ENCODE measurements at places on chromosomes 6 and 20.

- DNase-seq: no peak
Observed at GRCh38 chr6:118372413-118372812, 175.7 kb upstream of the PLN start.

- DNase-seq: no peak
Observed at GRCh38 chr6:105619971-105620741, 217.3 kb upstream of the PREP start.

GRCh38 chr20:24584538-24585356, 115.3 kb downstream of the SYNDIG1 start:
- DNase-seq: no peak

DNA sequence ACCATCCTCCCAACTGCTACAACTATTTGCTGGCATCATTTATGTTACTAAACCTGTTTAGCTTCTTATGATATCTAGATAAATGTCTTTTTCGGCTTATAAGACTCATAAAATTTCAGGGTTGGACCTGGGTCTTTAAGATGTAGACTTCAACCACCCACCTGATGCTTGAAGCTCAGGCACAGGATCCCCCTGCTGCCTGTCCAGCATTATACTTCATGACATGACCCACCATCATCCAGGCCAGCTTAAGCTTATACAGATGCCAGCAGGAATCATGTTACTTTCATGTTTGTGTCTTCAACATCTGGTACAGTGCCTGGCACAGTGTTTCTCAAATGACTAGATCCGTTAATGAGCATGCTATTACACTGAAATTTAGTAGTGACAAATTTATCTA, 47.4 kb downstream of the SLC17A5 start:
- no peak for DNase-seq

DNA sequence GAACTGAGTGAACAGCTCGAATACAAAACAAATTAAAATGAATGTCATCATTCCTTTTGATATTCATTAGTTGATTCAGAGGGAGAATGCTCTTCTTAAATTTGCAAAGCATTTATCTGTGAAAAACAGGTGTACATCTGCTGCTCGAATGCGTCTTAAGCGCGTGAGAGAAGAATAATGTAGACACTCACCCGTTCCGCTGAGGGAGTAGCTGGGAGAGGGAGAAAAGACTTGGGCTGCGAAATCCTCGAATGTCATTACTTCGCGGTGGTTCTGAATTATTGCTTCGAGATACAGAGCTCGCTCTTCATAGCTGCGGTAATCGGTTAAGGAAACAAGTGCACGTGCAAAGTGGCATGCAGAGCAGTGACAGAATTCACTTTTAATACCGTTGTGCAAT, 43.9 kb downstream of the INSM1 start:
- DNase-seq: no peak

- no peak for DNase-seq
Observed at GRCh38 chr20:60030471-60030870, 72.2 kb downstream of the CDH26 start.

DNA sequence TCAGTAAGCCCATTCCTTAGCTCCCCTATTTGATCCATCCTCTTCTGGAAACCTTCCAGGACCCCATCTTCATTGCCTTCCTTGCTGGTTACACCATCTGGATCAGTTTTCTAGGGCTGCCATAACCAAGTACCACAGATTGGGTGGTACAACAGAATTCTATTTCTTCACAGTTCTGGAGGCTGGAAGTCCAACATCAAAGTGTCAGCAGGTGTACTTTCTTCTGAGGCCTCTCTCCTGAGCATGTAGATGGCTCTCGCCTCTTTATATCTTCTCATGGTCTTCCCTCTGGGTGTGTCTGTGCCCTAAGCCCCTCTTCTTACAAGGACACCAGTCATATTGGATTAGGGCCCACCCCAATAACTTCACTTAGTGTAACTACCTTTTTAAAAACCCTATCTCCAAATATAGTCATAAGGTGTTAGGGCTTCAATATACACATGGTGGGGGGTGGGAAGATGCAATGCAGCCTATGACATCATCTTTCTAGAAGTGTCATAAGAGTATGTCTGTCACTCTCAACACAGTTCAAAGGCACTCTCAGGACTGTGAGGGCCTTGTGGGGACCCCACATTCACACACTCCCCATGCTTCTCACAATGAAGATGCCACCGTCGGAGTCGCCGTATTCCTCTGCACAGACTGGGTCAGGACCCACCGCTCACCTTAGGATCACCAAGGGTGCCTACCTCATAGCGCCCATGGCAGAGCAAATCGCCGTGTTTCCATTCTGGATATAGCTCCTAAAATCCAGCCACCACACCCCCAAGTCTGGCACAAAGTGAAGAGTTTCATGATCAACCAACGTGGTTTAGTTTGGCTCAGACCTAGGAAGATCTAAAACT, 12.2 kb upstream of the PRND start:
- DNase-seq: no peak

DNA sequence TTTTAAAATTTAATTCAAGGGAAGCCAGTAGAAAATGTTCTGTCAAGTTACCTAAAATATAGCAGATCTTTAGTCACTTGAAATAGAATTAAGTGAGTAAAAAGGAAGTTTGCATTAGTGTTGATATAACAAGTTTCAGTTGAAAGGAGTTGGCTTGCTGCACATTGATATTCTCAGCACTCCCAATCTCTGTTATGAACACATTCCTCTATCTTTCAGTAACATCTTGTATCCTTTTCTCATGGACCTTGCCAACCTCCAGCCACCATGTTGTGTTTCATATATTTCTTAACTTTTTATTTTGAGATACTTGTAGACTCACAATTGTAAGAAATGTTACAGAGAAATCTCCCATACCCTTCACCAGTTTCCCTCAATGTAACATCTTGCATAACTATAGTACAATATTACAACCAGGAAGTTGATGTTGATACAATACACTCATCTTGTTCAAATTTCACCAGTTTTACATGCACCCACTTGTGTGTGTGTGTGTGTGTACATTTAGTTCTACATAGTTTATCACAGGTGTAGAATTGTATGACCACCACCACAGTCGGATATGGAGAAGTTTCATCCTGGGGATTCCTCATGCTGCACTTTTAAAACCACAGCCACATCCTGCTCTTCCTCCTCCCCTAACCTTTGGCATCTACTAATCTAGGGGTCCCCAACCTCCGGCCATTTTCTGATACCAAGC, 20.2 kb upstream of the PAQR8 start:
- no peak for DNase-seq

DNA sequence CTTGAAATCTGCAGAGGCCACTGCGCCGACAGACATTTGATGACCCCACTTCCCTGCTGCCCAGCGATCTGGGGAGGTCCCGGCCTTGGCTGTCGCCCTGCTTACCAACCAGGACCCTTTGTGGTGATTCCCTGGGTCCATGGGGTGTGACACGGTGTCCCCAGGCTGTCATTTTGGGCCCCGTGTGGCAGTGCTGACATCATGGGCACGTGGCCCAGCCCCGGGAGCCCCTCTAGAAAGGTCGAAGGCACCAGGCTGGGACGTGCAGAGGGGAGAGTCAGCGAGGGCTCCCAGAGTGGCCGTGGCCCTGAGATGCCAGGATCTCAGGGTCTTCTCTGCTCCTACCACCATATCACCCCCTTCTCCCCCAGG, 170.0 kb downstream of the TAF4 start:
- no peak for DNase-seq

GRCh38 chr20:37360391-37361115, 14.6 kb downstream of the SRC start:
- DNase-seq: no peak

DNA sequence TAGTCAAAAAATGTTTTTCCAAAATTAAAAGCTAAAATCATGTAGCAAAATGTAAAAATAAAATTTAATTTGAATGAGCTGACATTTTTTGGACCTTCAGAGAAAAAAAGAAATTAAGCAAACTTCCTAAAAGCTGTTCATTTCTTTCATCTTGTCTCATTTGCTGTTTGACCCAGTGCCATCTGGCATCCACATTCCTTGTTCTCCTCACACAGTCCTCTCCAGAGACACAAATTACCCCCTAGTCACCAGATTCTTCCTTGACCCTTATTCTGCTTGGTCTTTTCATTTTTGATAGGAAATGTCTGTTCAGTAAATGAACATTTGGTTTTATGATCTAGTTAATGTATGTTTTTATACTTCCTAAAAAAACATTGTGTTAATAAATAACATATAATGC, 55.2 kb downstream of the HDDC2 start:
- no peak for DNase-seq

DNA sequence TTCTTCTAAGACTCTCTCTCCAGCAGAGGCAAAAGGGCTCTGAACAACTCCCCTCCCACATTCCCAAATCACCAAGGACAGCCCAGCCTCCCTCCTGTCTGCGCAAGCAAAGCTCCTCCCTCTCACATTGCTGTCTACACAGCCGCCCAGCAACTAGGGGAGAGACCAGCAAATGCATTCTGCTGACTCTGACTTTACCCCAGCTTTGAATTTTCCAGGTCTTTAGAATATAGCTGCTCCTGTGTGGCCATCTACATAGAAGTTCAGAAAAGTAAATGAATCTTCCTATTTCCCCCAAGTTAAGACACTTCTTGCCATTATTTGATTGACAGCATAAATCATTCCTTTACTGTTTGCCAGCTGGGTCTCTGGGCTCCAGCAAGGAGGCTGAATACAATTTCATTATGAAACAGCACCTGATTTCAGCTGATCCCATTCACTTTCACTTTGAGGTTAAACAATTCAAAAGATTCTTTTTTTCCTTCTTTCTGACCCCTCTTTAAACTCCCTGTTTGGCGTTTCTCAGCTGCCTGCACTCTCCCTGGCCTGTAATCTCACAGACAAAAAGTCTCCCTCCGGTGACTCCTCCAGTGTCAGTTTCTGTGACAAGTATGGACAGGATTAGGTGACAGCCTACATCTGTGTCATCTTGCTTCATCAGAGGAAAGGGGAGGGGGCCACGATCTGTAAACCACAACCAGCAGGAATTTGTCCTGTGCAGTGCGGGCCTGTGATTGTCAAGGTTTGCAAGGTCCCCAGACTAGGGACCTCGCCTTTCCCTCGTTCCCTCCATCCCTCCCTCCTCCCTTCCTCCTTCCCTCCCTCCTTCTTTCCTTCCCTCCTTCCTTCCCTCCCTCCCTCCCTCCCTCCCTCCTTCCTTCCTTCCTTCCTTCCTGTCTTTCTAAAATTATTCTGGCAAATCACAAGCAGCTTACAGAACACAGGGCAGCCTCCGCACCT, 205.6 kb upstream of the RIN2 start:
- DNase-seq: no peak

GRCh38 chr6:161356167-161356854, 82.5 kb upstream of the AGPAT4 start:
- DNase-seq: no peak

DNA sequence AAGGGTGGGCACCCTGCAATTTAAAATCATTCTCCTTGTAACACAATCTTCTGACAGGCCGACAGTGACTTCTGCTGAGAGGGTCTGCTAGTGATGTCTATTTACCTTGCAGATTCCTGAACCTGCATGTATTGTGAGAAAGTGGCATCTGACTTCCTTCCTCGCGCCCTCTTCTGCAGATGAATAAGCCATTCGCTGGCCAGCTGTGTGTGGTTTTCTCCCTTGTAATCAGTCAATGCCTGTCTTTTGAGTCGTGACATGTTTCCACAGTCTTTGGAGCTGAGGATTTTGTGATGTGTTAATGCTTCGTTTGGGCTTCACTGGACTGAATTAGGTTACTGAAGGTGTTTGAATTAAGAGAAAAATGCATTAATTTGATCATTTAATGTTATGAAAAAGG, 125.3 kb downstream of the GRM1 start:
- no peak for DNase-seq

DNA sequence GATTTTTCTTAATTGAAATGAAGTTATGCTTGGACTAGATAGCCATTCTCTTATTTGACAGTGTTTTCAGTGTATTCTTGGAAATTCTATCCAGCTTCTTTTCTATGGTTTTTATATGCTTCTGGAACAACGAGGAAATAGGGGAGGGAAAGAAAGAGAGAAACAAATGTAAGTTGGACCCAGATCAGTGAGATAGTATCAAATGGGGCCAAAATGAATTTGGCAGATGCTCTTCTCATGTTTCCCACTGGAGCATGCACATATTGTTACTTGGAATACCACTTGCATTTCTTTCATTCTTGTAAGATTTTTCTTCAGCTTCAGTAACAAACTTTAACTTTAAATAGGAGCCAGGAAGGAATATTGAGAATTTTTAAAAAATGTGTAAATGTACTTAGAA, 312.3 kb downstream of the PRL start:
- no peak for DNase-seq

DNA sequence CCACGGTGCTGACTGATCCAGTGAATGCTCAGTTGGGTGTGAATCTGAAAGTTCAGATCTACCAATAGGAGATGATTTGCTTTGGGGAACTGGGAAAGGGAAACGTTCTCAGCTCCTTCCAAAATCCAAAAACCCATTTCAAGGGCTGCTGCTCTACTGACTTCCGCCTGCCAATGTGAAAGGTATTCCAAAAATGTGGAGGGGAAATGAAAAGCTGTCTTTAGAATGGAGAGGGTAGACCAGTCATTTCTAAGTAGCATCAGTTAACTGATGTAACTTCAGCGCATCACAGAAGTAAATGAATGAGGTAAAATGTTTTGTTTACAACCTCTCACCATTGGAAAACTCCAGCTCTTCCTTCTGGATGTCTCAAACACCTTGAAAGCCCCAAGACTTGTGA, 19.6 kb upstream of the EYA2 start:
- DNase-seq: no peak

DNA sequence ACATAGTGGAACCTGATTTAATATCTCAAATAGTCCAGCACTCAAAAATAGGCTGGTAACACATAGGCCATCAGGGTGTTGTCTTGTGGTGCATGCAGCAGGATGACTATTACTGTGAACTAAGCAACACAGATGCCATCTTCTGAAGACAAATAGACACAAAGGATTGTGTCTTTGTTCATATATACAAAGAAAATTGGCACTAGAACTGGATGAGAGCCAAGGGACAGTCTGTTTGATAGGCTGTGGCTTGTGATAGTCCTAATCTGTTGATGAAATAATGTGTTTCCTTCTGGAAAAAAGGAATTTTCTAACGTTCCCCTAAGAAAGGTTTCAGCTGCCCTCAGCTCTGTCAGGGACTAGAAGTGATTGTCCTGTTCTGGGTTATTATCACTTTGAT, 129.8 kb downstream of the TPBG start:
- DNase-seq: no peak

DNA sequence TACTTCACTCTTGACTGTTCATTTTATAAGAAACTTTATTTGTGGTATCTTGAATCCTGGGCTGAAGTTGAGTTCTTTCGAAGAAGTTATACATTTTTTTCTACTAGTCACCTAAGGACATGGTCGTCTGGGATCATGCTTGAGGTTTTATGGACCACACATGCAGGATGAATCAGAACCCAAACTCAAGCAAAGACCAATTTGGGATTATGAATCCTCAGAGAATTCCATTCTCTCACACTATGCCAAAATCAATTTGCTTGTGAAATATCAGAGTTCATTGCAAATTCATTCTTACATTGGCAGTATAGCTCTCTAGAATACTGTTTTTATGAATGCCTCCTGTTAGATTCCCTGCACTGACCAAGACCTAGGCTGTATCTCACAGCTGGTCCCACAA, 114.3 kb upstream of the HDAC2 start:
- no peak for DNase-seq

- no peak for DNase-seq
Observed at GRCh38 chr20:48490961-48491831, 336.6 kb downstream of the PREX1 start.
